BJ (cell line): ENCODE measurements at places on chromosomes 7 and 10.
A peak's percentile ranks its signal among the peaks of the same experiment; 100 is the strongest.

- DNase-seq, result no peak
These were observed 32.0 kb upstream of the ABCB4 start for GRCh38 chr7:87507446-87507845.

GRCh38 chr10:79482741-79483140 lies 29.6 kb upstream of the EIF5AL1 start:
- DNase-seq, result no peak

DNA sequence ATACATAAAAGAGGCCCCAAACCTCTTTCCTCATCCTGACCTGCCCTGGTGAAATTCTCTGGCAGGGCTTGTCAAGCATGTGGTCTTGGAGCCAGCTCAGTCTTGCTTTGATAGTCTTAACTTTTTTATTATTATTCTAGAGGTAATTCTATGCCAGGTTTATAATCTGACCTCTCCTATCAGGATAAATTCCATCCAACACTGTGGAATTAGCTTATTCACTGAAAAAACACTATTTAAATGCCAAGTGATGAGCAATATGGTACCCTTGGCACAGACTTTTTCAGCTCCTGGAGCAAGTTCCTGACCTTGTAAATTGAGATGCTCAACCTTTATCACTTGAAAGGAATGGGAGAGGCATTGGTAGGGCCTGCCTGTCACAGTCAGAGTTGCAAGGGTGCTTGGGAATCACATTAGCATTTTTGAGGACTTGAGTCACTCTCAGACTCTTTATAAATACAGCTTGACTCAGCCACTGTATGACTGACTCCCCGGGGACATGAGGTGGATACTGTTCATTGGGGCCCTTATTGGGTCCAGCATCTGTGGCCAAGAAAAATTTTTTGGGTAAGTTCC lies at the start of gene CPA4:
Gene CPA4, plus strand, starts transcription at position 480 of the 576 bp plus-strand sequence. Its CDS starts 20 bp downstream, at position 500.
- peak; percentile 94 for DNase-seq

GRCh38 chr10:58239561-58240169 lies 28.0 kb downstream of the IPMK start:
- no peak for DNase-seq

GRCh38 chr7:72403458-72404076 lies 8.6 kb downstream of the CALN1 start:
- no peak for DNase-seq

DNA sequence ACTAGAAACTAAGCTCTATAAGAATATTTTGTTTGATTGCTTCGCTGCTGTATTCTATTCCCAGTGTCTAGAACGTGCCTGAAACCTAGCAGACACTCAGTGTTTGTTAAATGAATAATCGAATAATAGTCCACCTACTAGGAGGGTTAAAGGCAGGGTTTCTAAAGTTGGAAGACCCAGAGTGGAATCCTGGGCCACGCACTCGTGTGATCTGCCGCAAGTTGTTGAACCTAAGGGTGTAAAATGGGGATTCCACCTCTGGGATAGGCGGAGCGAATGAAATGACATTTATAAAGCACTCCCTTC lies 702 bp upstream of the AGFG2 start:
- no peak for DNase-seq

DNA sequence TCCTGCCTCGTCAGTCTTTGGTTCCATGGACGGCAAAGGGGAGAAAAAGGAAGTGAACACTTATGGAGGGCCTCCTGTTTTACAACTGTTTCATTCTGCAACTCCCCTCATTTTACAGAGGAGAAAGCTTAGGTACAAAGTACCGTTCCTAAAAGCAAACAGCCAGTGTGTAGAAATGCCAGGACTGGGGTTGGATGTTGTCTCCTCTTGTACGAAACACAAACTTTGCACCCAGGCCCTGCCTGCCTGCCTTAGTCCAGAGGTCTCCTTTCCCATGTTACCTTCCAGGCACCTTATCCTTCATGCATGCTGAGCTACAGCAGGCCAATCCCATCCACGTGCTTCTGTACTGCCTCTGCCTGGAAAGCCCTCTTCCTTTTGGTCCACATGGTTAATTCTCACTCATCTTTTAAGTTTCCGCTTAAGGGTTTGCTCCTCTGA lies 86.0 kb downstream of the ICA1 start:
- no peak for DNase-seq

- no peak for DNase-seq
These were observed 39.9 kb upstream of the RABGEF1 start for GRCh38 chr7:66700633-66701131.

DNA sequence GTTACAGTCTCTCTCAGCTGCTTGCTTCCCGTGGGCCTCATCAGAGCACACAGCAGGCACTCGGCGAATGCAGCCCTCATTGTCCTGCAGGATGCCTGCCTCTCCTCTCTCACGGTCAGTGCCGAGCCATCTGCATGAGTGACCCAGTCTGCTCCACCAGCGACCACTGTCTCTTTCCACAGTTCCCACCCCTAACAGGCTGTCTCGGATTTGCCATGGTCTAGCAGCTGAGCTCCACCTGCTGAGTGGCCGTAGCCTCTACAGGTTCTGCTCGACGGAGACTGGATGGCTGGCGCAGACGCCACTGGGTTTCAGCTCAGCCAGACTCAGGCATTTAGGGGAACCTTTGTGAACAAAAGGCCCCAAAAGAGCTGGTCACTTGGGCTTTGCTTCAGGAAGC lies 209.4 kb upstream of the FOXK1 start:
- DNase-seq, result no peak

GRCh38 chr7:51731075-51731474 lies 414.5 kb upstream of the COBL start:
- DNase-seq, result no peak

DNA sequence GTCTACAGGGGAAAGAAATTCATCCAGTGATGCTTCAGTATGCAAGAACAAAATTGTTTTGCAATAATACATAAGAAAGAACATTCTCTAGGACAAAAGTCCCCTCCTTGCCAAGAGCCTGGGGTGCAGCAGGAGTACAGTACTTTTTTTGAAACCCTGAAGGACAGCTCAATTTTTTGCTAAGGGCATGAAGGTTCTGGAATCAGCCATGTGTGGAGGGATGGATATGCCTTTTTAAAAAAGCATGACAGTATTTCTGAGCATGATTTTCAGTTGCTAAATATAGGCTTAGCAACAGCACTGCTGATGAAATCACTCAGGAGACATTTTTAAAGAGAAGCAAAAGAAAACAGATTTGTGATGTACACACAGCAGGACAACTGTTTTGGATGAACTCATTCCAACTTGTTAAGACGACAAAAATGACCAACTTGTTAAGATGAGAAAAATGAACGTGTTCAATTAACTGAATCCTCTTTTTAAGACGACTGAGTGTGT lies 39.3 kb downstream of the HBP1 start:
- DNase-seq, result peak; percentile 32

GRCh38 chr7:128151635-128152034 lies 89.4 kb upstream of the LEP start:
- no peak for DNase-seq
